ENCODE measurements at places on chromosomes 7 and 10.

DNA sequence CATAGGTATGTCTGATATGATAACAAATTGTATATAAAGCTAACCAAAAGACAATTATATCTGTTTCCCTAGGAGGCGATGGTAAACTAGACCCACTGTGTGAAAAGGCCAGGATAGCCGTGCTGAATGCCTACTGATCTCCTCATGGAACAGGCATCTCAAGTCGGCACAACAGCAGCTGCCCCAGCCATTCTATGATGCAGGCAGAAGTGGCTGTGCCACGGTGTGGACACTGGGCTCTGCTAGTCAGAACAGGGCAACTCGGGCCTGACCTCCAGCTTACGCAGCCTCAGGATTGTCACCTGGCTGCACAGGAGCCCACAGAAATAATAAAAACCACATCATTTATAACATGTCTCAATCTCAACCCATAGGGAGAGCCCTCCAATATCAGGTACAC, 15.0 kb downstream of the C10orf53 start:
- no peak for DNase-seq

GRCh38 chr7:18902892-18903291, 214.5 kb downstream of the TWIST1 start:
- DNase-seq: no peak

DNA sequence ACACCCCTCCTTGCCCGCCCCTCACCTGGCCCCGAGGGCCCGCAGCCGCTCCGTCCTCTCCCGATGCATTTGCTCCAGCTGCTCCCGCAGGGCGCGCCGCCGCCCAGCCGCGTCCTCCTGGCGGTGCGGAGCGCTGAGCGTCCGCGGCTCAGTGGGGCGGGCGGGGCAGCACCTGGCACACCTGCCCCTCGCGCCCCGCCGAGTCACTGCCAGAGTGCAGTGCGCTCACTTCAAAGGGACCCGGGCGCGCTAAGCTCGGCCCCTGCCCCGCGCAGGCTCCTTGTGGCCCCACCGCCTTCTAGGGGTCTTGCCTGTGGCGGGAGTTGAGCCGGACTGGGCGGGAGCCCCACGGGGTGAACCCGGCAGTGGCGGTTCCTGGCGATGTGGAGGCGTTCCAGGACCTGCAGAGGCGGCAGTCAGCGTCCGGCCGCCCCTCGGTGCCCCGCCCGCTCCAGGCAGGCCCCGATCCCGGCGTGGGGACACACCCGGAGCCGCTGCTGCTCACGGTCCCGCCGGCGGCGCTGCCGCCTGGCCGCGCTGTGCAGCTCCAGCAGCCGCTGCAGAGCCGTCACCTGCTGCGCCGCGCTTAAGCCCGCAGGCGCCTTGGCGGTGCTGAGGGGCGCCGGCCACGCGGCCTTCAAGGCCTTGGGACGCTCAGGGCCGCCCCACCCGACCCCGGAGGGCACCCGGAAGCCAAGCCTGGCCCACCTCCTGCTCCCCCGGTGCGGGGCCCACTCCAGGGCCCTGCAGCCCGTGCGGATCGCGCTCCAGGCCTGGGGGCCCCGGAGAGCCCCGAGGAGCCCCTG, 6.7 kb downstream of the ATP6V1F start:
- DNase-seq: no peak

GRCh38 chr10:43108951-43109350, 29.3 kb upstream of the CSGALNACT2 start:
- no peak for DNase-seq

DNA sequence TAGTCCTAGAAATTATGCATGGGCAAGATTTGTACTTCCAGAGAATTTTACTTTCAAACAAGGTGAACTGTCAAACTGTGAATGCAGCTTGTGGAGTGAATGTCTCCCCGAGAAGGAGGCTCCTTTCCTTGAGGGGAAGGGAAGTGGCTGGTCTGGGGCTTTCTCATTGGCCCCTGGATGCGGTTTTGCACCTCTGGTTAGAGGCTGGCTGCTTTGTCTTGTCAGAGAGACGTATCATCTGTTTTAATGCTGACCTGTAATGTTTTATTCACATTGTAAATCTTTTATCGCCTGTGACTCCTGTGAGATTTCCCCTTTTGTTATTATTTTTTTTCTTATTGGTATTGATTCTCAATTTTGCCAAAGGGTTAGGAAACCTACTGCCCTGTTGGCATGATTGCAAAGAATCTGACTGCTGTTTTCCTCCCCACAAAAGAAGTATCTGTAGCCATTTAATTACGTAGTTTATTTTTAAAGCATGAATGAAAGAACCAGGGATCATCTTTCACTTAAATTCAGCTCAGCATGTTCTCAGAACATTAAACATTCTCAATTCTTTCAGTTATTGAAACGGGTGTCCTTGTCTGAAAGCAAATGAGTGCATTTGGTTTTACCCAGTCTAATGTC, 238.3 kb upstream of the NFE2L3 start:
- no peak for DNase-seq

DNA sequence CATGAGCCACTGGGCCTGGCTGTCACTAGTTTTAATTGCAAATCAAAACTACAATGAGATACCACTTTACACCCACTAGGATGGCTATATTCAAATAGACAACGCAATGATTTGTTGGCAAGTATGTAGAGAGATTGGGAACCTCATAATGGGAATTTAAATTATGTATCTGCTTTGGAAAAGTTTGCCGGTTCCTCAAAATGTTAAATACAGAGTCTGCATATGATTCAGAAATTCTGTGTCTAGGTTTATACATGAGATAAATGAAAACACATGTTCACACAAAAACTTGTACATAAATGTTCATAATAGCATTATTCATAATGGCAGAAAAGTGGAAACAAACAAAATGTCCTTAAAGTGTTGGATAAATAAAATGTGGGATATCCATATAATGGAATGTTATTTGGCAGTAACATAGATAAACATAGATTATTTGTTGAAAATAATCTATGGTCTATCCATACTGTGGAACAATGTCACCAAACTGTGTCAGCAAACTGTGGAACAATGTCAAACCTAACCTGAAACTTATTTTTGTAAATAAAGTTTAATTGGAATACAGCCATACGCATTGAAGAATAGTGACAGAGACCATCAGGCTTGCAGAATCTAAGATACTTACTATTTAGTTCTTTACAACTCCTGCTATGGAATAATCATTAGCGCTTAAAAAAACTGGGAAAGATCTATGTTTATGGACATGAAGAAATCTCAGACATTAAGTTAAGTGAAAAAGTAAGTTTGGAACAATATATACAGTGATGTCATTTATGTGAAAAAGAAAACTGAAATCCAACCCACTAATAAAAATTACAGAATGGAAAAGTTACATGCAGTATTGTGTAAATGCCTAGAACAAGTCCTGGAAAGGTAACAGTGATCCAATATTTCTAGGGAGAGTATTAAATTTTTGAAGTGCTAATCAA, 70.9 kb downstream of the CCDC7 start:
- DNase-seq: no peak

- DNase-seq: no peak
Measured at GRCh38 chr7:91201442-91202113, 62.7 kb upstream of the FZD1 start.

GRCh38 chr7:20980232-20980631, 193.5 kb upstream of the SP8 start:
- no peak for DNase-seq

- no peak for DNase-seq
Measured at GRCh38 chr7:105304040-105304895, 84.5 kb downstream of the SRPK2 start.

- no peak for DNase-seq
Measured at GRCh38 chr10:69973678-69974077, 79.0 kb upstream of the MACROH2A2 start.

DNA sequence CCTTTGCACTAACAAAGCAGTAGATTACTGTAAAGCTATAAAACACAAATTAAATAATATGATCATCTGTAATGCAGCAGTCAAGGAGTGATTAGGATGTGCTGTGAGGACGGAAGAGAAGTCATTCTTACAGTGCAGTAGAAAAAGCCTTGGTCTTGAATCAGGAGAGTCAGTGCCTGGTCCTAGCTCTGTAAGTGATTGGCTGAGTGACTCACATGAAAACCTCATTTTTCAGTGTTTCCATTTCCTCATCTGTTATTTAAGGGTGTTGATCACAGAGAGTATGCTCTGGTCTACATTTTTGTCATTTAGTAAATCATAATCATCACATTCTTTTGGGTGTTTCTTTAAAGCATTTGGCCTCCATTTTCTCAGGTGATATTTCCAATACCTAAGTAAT, 717.8 kb downstream of the LRMDA start:
- DNase-seq: no peak

DNA sequence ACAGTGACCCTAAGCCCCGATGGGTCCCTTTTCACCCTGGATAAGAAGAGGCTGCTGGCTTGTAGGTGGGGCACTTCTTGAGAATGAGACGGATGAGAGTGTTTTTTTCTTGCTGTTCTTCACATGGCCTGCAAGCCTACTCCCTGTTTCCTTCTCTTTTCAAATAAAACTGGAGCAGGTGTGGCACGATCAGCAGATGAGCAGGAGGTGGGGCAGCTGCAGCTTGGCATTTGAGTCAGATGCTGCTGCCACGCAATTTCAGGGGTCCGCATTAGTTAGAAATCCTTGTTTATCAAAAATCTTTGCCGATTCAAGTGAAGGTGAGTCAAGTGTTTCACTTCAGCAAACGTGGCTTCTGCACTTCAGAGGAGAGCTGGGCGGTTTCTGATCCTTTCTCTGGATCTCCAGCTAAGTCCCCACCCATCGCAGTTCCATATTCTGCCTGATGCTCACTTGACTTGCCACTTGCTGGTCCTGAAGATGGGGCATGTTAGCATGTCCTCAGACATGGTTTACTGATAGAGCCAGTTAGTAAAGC, 20.8 kb downstream of the WDFY4 start:
- no peak for DNase-seq

DNA sequence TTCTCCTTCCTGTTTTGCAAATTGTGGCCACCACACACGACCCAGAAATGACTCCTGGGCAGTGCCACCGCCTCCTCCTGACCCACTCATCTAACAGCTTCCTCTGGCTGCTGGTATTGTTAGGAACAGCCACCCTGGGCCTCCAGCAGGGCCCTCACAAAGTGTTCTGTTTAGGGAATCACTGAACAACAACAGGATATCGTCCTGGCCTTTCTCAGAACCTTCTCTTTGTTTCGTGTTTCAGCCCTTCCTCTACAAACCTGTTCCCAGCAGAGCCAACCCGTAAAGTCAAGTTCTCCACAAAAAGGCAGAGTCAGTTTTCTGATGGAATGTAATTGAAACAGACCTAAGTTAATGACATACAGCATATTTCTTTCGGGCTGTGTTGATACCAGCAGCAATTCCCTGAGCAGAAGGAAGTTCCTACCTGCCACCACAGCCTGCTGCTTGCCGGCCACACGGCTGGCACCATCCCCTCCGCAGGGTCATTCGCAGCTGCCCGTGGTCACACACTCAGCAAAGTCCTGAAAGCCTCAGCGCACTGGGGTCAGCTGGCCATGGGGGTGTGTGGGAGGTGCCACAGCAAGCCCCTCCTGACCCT, 91.7 kb upstream of the PITRM1 start:
- DNase-seq: no peak

DNA sequence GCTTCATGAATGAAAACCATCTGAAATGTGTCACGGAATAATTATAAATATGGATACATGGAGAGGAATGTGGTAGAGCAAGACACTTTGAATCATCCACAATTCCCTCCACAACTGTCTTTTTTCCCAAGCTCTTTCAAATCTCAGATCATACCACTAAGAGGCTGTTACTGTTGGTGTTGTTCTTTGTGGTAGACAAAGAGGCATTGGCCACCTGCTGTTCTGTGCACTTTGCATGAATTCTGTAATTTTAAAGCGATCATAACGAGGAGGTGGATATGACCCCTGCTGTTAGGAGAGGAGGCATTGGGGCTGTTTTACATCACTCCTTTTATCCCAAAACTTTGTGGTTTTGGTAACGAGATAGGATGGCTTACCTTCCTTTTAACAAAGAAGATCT, 141.2 kb upstream of the KLF6 start:
- no peak for DNase-seq

DNA sequence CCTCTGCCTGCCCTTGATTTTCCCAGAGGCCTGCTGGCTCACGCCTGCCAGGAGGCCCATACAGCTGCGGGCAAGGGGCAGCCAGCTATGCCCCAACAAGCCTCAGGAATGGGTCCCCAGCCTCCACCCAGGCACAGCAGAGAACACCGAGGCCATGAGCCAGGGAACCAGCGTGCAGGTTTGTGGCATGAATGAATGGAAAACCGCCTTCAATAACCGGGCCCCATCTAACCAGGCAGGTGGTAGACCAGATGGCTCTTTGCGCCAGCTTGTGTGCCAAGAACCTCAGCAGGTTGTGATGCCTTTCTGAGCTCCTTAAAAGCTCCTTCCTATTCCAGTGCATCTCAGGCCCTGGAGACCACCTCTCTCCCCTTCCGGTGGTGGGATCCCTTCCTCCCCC, 50.2 kb downstream of the ELFN1 start:
- DNase-seq: no peak

GRCh38 chr10:22325272-22326144, 4.6 kb downstream of the BMI1 start:
- no peak for DNase-seq

DNA sequence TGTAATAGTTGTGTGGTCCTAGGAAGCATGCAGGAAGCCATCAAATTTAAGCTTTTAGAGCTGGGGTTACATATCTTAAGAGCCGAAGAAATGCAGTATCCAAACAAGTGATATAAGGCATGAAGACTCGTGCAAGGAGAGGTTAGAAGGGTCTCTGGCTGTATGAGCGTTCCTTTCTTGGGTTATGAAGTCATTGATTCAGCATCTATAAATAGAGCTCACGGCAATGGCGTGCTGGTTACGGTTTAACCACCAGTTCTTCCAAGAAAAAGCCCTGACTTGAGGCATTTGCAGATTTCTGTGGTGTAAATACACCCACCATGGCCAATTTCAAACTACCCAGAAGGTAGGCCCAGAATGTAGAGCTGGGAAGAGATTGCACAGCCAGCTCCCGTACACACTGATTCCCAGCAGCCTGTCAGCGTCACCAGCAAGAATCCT, 72.0 kb upstream of the KAT6B start:
- no peak for DNase-seq

- no peak for DNase-seq
Measured at GRCh38 chr7:52726493-52726892, 308.9 kb upstream of the POM121L12 start.

DNA sequence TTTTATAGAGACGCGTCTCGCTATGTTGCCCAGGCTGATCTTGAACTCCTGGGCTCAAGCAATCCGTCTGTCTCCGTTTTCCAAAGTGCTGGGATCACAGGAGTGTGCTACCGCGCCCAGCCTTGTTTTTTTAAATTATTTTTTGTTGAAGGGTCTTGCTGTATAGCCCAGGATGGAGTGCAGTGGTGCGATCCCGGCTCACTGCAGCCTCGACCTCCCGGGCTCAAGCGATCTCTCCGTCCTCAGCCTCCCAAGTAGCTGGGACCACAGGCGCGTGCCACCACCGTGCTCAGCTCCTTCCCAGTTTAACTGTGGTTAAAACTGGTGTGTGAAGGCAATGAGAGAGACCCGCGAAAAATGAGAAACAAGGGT, 11.0 kb upstream of the HNRNPF start:
- DNase-seq: no peak

- no peak for DNase-seq
Measured at GRCh38 chr10:86751477-86751876, 4.9 kb upstream of the BMPR1A start.

Measured in SW 1271 (cell line).